Head of caudate nucleus (tissue), 42 donors: ENCODE measurements at places on chromosomes 4 and X.
A peak's percentile ranks its signal among the peaks of the same experiment; 100 is the strongest.

DNA sequence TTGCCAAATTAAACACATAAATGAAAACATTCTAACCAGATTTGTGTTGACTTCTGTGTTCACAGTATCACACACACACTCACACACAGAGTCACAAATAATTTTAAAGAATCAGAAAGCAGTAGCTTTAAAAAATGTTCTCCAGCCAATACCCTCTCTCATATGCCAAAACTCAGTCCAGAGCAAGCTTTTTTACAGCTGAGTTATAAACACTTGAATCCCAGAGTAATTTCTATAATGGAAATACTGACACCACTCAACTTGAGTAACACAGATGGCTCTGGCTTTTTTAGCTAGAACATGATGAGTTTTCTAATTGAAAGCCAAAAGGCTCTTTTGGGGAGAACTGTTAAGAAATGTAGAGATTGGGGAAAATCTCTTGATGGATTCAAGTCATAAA is 100.8 kb downstream of the DOCK11 start:
- no peak for DNase-seq

- no peak for DNase-seq
These were observed 133.1 kb downstream of the IDS start for GRCh38 chrX:149371986-149372385.

DNA sequence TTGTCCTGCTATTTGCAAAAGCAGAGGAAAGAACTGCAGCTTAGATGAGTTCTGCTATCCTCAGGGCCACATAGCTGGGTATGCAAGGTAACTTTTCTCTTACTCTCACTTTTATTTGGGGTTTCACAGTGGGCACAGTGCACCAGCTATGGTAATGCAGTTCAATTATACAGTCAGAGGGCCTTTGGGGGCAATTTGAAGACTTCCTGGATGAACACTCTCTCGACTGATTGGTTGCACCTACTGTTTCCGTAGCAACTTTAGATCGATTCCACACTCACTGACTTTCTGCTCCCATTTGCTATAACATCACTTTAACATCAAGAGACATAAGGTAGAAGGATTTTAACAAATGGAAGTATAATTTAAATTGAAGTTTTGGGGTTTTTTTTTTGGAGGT is 128.6 kb downstream of the SLC39A8 start:
- DNase-seq = no peak

DNA sequence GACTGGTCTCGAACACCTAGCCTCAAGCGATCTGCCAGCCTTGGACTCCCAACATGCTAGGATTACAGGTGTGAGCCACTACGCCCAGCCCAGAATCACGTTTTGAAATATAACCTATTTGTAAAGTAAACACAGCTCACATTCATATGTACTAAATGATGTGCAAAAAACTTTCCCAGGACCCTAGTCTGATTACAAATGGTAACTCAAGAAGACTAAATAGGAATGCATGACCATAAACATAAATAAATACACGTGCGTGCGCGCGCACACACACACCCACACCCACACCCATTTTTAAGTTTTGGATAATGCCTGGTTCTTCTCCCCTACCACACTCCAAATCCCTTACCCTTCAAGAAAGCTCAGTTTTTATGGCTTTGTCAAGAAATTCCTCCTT is 163.9 kb downstream of the NR3C2 start:
- DNase-seq = no peak

- no peak for DNase-seq
These were observed 44.2 kb downstream of the ZNF185 start for GRCh38 chrX:152942077-152942442.

- DNase-seq = peak; percentile 11
These were observed 229.1 kb downstream of the VEGFC start for GRCh38 chr4:176563591-176563990.

DNA sequence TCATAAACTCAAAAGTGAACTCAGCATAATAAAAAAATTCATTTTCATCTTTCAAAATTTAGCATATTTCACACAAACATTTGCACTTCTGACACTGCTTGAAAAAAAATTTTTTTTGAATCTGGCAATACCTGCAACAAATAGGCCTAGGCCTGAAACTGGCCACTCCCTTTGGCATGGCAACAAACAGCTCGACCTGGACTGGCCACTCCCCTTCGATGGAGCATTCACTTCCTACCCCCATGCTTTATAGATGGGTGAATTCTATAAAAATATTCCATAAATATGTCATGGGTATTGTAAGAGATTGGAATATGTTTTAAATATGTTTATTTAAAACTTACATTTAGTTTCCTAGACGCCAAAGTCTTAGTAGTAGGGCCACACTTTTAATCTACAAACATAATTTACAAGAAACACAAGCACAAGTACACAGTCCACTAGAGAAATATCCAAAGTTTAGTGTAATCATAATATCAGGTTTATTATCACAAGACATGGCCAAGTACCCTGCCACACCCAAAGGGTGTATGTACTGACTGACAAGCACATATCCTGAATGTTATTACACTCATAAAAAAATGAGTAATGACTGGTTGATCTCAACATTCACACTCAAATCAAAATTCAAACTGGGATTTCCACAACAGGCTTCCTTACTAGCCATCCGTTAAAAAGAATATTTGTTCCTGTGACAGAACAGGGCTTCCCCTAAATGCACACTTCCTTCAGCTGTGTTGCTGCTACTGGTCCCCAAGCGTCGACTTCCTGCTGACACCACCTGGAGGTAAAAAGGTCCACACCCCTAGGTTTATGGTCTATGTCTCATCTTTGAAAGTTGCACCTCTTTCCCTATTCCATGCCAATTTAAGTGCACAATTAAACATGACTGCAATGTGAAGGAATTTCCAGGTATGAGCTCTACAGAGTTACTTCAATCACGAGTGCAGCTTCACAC is 271.5 kb downstream of the NR3C2 start:
- DNase-seq = no peak

DNA sequence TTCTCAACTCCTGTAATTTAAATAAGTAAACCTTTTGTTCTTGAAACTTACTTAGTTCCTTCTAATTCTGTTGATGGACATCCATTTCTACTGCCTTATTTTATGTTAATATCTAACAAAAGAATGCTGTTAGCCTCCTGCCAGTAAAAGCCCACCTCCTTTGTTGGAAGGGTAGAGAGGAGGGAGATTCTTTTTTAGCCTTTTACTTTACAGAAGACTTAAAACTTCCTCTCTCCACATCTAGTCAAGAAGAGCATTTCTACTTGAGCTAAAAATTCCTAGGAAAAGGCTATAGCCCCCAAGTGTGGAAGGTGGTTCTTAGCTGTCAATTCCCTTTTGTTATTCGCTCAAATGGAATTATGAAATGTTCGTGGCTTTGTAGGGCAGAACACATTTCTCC is 118.7 kb downstream of the ZIC3 start:
- DNase-seq = no peak

DNA sequence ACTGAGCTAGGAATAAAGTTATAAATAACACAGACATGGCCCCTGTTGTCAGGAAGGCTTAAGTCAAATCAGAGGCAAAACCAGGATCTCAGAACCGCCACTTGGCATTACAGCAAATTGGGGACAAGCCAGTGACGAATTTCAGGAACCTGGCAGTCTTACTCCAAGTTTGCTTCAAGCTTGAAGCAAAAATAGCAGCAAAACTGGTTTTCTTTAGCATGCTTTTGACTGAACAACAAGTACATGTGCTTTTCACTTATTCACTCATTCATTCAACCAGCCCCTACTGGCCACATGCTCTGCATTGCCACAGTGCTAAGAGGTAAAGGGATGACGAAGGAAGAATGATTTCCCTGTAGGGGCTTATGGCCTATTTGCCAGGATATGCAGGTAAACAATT is 253.9 kb upstream of the PPARGC1A start:
- DNase-seq = no peak

GRCh38 chrX:3711331-3711917 is 2.0 kb downstream of the PRKX start:
- no peak for DNase-seq

- DNase-seq = no peak
These were observed 886.5 kb upstream of the EPHA5 start for GRCh38 chr4:66556651-66557278.

DNA sequence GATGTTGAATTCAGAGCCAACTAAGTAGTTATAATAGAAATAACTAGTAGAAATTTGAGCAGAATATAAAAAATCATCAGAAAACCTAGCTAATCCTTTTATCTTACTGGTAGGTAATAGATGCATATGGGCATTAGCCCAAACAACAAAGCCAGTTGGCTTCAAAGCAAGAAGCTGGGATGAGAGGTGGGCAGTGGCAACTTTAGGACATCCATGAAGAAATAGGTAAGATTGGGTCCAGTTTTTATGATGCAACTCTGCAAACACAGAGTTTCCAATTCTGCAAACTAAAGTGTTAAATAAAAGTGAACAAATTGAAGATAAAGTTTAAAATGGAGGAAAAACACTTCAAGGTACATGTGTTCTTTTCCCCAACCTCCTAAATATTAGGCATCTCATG is 5.1 kb downstream of the PGRMC2 start:
- no peak for DNase-seq

DNA sequence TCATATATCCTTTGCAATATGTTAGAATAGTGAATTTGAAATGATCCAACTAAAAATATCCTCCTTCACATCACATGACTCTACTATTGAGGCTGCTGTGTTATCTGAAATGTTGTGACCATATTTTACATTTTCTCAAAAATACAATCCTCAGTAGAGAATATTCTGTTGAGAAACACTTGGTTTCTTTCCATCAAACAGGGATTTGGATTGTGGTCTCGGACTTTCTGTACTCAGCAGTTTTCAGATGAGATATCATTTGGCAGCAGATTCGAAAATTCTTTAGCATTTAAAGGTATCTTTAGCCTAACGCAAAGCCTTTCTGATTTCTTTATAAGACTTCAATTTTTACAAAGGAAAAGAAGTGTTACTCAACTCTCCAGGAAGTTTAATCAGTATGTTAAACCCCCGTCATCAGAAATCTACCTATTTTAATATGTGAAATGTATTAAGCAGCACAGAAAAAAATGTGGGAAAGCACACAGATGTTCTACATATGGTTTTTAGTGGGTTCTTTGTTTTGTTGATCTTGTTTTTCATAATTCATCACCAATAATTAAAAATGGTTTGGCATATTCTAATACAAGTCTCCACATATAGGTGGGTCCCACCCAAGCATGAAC is 55.4 kb upstream of the ANXA3 start:
- DNase-seq = no peak

GRCh38 chrX:130497531-130497930 is 95.7 kb downstream of the RBMX2 start:
- peak; percentile 21 for DNase-seq

- no peak for DNase-seq
These were observed 153.3 kb downstream of the BCOR start for GRCh38 chrX:39944416-39944815.

- DNase-seq = no peak
These were observed 258.8 kb downstream of the ARHGAP24 start for GRCh38 chr4:85733798-85734197.

DNA sequence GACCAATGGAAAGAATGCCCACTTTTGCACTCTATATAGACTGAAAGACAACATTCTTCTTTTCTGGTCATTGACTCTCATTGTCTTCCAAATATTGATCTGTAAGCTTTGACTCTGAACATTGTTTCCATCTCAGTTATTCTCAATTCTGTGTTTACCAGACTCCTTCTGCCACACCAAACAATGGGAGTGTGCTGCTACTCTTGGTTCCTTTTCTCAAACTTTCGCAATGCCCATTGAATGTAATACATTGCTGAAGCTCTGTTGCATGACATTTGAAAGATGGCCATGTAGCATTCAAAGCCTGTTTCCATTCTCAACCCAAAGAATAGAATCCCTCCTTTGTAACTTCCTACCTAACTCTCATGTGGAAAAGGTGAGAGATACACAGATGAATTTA is 136.2 kb downstream of the BTC start:
- no peak for DNase-seq

DNA sequence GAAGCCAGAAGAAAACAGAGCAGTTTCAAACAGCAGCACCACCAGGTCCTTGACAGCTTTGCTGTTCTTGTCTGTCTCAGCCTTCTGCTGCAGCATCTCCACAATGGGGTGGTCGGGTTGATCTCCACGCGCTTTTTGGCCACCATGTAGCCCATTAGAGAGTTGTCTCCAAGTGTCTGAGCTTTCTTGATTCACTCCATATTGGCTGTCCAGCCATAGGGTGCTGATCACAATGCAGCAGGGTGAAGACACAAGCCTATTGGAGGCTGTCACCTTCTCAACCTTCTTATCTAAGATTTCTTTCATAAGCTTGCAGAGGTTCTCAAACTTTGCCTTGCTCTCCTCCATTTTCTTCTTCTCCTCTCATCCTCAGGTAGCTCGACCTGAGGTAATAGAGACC is 175.4 kb upstream of the S100G start:
- DNase-seq = no peak

DNA sequence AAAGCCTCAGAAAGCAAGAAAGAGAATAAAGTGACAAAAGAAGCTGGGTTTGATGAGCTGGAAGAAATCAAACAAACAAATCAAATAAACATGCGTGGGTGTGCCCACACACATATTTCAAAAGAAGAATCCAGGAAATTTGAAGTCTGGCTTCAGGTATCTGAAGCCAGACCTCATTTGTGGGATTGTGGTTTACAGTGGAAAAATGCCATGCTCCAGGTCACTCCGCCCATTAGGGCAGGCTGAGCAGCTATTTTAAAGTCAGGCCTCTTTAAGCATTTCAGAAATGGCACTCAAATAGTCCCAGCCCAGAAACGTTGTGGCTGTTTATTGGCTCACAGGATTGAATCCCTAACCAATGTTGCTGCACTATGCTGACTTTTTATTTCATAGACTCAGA is 226.1 kb upstream of the F9 start:
- no peak for DNase-seq

GRCh38 chrX:57070185-57070984 is 51.0 kb downstream of the SPIN2B start:
- DNase-seq = no peak

DNA sequence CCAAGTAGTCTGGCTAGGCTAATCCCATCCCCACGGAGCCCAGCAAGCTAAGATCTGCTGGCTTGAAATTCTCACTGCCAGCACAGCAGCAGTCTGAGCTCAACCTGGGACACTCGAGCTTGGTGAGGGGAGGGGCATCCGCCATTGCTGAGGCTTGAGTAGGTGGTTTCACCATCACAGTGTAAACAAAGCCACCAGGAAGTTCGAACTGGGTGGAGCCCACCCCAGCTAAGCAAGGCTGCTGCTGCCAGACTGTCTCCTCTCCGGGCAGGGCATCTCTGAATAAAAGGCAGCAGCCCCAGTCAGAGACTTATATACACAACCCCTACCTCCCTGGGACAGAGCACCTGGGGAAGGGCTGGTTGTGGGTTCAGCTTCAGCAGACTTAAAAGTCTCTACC is 639.6 kb downstream of the IQCM start:
- no peak for DNase-seq

- no peak for DNase-seq
These were observed 911.3 kb upstream of the LCORL start for GRCh38 chr4:18932730-18933339.

DNA sequence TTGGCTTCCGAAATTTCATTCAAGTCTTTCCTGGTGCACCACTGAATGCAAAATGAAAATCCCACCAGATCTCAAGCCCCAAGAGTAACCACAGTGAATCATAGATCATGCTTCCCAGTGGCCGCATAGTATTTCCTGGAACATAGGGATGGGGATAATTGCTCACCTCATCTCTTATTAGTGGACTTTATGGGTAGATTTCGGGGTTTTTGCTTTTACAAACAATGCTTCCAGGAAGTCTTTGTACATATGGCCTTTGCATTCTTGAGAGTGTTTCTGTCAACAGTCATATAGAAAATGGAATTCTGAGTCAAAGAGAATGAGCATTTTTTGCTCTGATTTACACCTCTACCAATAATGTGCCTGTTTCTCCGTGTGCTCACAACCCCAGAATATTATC is 53.4 kb downstream of the PPEF2 start:
- no peak for DNase-seq
